ENCODE measurements at places on chromosomes 5 and 9. TPM values are rescaled to one million over a fixed set of nuclear protein-coding genes. Genes with fewer than 3 reads are reported as not detected.
A peak's percentile ranks its signal among the peaks of the same experiment; 100 is the strongest.

- peak overlapping the region; percentile 82 for H3K27ac ChIP-seq
- H3K4me3 ChIP-seq, result no peak overlapping the region
- no peaks in the 10 kb centered on the region for H3K27me3 ChIP-seq
Observed at GRCh38 chr5:39100851-39101396, 26.7 kb upstream of the RICTOR start.

- no peak for DNase-seq
- H3K4me1 ChIP-seq, result no peaks in the 10 kb centered on the region
- H3K27ac ChIP-seq, result no peak overlapping the region
- no peaks in the 10 kb centered on the region for H3K27me3 ChIP-seq
Observed at GRCh38 chr9:125461636-125462190, 200.1 kb downstream of the GAPVD1 start.

GRCh38 chr9:112787978-112788377 is 37.4 kb downstream of the SNX30 start:
- no peak overlapping the region for H3K27ac ChIP-seq
- no peaks in the 10 kb centered on the region for H3K4me1 ChIP-seq
- H3K36me3 ChIP-seq, result no peaks in the 10 kb centered on the region
- no peaks in the 10 kb centered on the region for H3K27me3 ChIP-seq
- DNase-seq, result no peak
- H3K4me3 ChIP-seq, result no peak overlapping the region

Gene UBE2QL1
- polyA plus RNA-seq, result 0.84 TPM

Gene THOC3
- polyA plus RNA-seq, result 65.2 TPM

- no peaks in the 10 kb centered on the region for H3K4me1 ChIP-seq
- no peaks in the 10 kb centered on the region for H3K36me3 ChIP-seq
- H3K27me3 ChIP-seq, result no peaks in the 10 kb centered on the region
- no peak overlapping the region for H3K4me3 ChIP-seq
Observed at GRCh38 chr5:169828385-169828784, 151.9 kb downstream of the INSYN2B start.

Gene GABRA6
- 0.10 TPM for polyA plus RNA-seq

DNA sequence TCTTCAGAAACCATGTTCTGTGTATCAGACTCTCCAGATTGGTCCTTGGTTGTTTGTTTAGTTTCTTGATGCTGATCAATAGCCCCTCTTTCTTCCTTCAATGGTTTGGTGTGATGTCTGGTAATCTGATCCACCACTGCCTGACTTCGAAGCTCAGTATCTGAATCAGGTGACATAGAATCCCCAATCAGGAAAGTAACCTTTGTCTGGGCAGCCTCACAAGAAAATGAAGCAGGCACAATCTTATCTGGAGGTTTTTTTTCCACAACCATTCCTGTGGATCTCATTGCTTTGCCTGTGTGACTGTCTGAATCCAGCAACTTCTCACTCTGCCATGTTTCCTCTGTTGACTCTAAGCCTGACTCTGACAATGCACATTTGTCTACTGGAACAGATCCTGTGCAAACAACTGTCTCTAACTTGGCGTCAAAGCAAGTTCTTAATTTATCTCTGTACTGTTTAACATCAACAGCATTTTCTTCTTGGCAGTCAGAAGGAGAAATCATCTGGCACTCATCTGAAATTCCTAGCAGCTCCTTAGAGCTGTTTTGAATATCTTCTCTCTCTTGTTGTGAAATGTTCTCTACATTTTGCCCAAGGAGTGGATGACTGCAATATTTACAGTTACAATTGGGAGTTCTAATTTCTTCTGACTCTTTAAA is 37.1 kb upstream of the RAPGEF6 start:
- peak overlapping the region; percentile 49 for H3K27ac ChIP-seq
- H3K4me3 ChIP-seq, result no peak overlapping the region
- no peaks in the 10 kb centered on the region for H3K4me1 ChIP-seq
- DNase-seq, result no peak
- no peaks in the 10 kb centered on the region for H3K27me3 ChIP-seq

- peak; percentile 44 for DNase-seq
- H3K27ac ChIP-seq, result no peak overlapping the region
- H3K27me3 ChIP-seq, result no peaks in the 10 kb centered on the region
- H3K36me3 ChIP-seq, result no peaks in the 10 kb centered on the region
- H3K4me1 ChIP-seq, result no peaks in the 10 kb centered on the region
Observed at GRCh38 chr5:171667341-171668096, 118.1 kb upstream of the SMIM23 start.

DNA sequence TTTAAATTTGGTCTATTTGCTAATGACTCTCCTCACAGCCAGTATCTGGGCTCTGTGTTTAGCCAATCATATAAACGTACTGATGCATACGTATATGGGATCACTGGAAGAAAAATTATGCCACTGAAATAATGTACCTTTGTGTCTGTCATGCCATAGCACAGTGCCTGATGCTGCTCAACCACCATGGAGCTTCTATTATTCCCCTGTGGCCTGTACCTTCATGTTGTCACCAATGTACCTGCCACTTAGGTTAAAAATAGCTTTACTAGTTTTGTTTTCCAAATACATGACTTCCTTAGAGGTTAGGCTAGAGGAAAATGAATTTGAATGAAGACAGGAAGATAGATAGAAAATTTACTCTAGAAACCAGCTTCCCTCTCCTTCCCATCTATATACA is 34.6 kb downstream of the HACD4 start:
- H3K4me3 ChIP-seq, result no peak overlapping the region
- H3K27me3 ChIP-seq, result no peaks in the 10 kb centered on the region

GRCh38 chr5:72380492-72381274 is 60.5 kb downstream of the PTCD2 start:
- no peak overlapping the region for H3K4me3 ChIP-seq
- DNase-seq, result no peak

GRCh38 chr9:129237803-129238202 is 59.7 kb upstream of the IER5L start:
- H3K27me3 ChIP-seq, result no peaks in the 10 kb centered on the region
- H3K27ac ChIP-seq, result no peak overlapping the region
- no peaks in the 10 kb centered on the region for H3K36me3 ChIP-seq
- 0 out of 2 replicates have a peak, but pooled peaks cover 5% of the 10 kb centered on the region for H3K4me1 ChIP-seq
- no peak overlapping the region for H3K4me3 ChIP-seq

Gene SAXO1
- 0.03 TPM for polyA plus RNA-seq

GRCh38 chr5:14217587-14217986 is 74.4 kb downstream of the TRIO start:
- H3K4me1 ChIP-seq, result peaks cover 31% of the 10 kb centered on the region
- peaks cover 17% of the 10 kb centered on the region for H3K36me3 ChIP-seq
- no peak for DNase-seq
- H3K4me3 ChIP-seq, result no peak overlapping the region
- no peak overlapping the region for H3K27ac ChIP-seq

- H3K27ac ChIP-seq, result no peak overlapping the region
- no peaks in the 10 kb centered on the region for H3K4me1 ChIP-seq
- no peak for DNase-seq
- no peak overlapping the region for H3K4me3 ChIP-seq
Observed at GRCh38 chr9:8963885-8964284, 1164.3 kb upstream of the DMAC1 start.

Gene SPINK6
- not detected for polyA plus RNA-seq

Gene CNTNAP3
- polyA plus RNA-seq, result 0.19 TPM

- H3K4me1 ChIP-seq, result 0 out of 2 replicates have a peak, but pooled peaks cover 6% of the 10 kb centered on the region
- H3K27me3 ChIP-seq, result no peaks in the 10 kb centered on the region
- DNase-seq, result no peak
- H3K36me3 ChIP-seq, result no peaks in the 10 kb centered on the region
Observed at GRCh38 chr5:123180178-123180577, 91.1 kb downstream of the PRDM6 start.

DNA sequence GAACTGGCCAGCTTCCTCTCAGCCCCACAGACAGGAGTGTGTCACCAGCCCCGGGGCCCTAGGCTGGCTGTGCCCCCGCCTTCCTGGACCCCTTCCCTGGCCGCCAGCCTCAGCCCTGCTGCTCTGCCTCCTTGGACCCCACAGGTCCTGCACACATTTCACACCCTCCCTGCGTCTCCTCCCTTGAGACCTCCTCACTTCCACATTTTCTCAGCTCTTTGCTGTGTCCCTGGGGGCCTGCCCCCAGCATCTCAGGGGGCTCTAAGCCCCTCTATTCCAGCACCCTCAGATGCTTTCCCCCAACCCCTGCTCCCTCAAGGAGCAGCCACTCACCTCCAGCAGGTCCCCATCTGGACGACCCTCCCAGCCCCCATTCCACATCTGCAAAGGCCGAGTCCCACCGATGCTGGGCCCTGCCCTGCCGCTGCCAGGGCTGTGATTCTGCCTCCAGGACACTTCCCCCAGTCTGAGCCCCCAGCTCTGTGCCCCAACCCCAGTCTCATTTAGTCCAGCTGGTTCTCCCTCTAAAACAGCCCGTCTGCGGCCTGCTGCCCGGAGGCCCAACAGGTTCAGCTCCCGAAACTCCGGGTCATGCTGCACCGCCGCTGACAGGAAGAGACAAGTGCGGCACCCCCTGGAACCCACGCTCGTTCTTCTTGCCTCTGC is 4.2 kb downstream of the SLC34A3 start:
- no peak for DNase-seq
- no peaks in the 10 kb centered on the region for H3K36me3 ChIP-seq
- no peak overlapping the region for H3K4me3 ChIP-seq
- H3K4me1 ChIP-seq, result peaks cover 9% of the 10 kb centered on the region

Gene KIF24
- polyA plus RNA-seq, result 1.2 TPM

DNA sequence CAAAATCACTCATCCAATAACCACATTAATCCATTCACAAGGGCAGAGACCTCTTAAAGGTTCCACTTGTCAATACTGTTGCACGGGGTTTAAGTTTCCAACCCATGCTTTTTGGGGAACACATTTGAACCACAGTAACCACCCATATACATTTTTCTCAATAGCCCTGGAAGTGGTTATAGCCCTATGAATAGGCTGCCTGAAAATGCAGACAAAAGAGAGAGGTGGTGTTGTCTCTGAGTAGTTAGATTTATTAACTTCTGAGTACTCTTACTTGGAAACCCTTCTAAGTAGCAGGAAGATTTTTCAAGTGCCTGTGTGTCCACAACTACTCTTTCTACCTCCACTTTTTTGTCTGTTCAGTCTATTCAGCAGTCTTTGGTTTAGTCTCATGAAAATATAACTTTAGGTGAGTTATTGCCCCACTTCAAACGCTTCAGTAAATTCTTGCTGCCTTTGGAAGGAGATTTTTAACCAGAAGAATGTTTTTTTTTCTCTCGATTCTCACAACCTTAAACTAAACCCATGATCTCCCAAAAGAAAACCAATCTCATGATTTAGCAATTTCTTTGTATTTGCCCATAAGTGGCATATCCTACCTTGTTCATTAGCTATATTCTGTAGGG is 42.6 kb downstream of the ARHGEF28 start:
- no peak for DNase-seq
- H3K4me3 ChIP-seq, result no peak overlapping the region
- no peak overlapping the region for H3K27ac ChIP-seq

DNA sequence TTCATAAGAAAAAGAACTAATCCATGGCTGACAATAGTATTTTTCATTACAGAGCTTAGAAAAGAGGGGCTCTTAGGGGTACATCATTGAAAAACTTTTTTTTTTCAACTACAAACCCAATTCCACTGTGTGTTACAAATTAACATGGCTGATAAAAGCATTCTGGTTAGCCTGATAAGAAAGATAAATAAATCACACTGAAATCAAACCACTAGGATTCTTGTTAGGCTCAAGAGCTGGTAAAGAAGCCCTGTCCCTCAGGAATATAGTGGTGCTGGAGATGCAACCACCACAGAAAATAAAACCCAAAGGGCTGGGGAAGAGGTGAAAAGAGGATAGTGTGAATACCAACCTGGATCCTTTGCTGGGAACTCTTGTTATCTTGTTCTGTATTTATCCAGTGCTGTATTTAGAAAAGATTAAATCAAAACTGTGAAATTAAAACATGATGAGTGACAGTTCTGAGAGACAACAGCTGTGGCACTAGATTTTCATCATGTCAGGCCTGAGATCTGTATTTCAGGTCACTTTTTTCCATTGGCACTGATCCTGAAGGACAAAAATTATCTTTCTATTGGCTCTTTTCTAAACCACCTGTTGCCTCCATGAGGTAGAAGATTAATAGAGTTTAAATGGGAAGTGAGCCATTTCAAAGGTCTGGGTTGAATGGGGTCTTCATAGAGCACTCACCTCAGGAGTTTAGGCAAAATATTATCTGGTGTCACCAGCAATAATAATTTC is 118.6 kb downstream of the ARRDC3 start:
- H3K27ac ChIP-seq, result no peak overlapping the region
- no peaks in the 10 kb centered on the region for H3K36me3 ChIP-seq
- H3K4me1 ChIP-seq, result no peaks in the 10 kb centered on the region
- no peak overlapping the region for H3K4me3 ChIP-seq
- DNase-seq, result peak; percentile 11
- H3K27me3 ChIP-seq, result no peaks in the 10 kb centered on the region

All from SK-N-SH (cell line).